ENCODE measurements at places on chromosomes 5 and 9.

DNA sequence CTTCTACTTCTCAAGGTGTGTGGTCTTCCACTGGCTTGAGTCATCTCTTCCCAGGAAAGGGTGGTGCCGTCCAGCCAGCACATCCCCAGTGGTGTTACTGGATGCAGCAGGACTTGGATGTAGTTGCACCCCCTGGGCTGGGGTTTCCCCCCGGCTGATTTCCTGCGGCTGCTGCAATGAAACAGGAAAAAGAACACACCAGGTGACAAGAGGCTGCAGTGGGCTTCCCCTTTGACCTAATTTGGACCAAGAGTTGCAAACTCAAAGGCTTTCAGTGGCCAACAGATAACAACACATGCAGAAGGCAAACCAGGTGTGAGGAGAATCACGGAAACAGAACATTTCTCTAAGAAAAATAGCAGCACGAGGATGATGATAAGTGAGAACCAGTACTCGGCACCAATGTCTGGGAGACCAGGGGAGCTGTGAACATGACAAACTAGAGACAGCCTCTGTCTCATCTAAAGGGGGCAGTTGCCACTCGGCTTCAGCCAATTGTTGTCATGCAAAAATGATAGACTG is 83.7 kb downstream of the PDE6A start:
- DNase-seq: peak; percentile 54

GRCh38 chr9:79883073-79883645 is 311.4 kb downstream of the TLE4 start:
- no peak for DNase-seq

DNA sequence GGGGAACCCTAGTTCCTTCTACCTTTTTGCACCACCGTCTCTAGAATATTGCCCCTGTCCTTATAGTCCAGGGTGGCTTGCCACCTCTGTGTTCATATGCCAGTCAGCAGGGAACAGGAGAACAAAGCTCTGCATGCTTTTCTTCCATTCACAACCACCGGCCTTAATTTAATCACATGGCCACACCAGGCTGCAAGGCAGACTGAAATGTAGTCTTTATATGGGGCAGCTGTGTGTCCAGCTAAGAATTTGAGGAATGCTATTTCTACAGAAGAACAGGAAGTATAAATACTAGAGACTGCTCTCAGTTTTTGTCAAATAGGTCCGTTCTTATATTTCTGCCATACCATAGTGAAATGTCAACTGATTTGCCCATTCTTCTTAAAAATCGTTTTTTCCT is 5.8 kb downstream of the C5orf22 start:
- no peak for DNase-seq

DNA sequence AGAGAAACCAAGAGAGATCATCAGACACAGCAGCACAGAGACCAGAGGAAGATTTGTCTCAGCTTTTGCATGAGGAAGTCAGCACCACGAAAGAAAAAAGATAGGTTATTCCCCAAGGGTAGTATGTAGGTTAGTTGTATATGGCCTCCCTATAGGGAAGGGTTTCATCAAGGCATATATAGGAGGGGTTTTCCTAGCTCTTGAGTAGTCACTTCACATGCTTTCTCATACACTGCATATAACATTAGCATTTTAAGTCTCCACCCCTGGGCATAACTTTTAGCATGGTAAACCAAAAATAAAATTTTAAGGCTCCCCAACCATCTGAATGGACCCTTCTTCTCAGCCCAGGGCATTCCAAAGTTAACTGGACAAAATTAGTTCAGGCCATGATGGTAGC is 1571.6 kb upstream of the ACO1 start:
- no peak for DNase-seq

GRCh38 chr5:56154732-56155484 is 78.2 kb downstream of the ANKRD55 start:
- no peak for DNase-seq

- peak; percentile 25 for DNase-seq
Measured at GRCh38 chr5:156475182-156476157, 148.5 kb downstream of the SGCD start.

DNA sequence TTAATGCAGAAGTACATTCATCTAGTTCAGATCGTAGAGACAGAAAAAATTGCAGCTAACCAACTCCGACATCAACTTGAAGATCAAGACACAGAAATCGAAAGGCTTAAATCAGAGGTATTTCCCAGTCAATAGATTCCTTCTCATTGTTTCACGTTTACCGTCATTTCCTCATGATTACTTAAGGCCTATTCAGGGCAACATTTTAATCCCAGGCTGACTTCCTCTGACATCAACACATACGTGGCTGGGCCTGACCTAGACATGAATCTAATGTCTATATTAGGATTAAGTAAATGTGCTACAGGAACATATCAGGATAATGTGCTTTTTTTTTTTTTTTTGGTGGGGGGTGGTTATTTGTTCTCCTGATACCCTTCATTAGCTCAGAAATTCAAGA is 107.9 kb downstream of the RASGRF2 start:
- no peak for DNase-seq

DNA sequence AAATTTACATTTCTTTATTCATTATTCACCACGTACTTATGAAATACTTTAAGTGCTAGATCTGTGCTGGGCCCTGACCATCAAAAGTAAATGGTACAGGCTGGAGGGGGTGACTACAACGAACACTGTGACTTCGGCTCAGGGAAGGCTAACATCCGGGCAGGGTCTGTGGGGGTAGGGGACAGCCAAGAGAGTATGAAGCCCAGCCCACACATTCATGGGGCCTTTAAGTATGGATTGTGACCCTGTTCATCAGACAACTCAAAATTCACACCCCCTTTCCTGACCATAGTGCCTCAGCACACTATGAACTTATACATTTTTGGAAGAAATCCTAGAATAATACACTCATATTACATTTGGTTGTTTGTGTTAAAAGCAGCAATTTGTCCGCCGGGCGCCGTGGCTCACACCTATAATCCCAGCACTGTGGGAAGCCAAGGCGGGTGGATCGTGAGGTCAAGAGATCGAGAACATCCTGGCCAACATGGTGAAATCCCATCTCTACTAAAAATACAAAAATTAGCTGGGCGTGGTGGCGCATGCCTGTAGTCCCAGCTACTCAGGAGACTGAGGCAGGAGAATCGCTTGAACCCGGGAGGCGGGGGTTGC is 33.3 kb downstream of the MORN5 start:
- DNase-seq: no peak

GRCh38 chr5:173792781-173793547 is 95.2 kb upstream of the CPEB4 start:
- no peak for DNase-seq

DNA sequence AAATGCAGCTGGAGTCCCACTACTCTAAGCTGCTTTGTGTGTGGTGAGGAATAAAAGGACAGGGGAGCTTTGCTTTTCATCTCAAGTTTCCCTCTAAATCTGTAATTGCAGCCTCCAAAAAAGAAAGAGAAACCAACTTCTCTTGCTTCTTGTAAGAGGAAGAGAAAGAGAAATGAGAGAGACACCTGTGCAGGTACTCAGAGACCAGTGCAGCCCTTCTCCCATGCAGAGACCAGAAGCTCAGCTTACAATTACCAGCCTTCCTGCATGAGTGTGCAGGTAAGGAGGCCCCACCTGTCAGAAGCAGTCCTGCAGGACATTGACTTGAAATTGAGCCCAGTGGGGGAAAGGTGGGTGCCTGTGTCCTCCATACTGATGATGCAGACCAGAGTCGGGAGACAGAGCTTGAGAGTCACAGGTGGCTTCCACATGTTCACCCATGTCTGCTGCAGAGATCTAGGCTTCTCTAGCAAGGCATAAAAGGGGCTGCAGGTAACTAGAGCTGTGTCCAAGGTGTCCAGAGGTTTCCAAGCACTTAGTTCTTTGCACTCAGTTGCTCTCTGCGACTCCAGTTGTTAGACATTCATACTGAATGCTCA is 15.3 kb upstream of the MED10 start:
- no peak for DNase-seq

DNA sequence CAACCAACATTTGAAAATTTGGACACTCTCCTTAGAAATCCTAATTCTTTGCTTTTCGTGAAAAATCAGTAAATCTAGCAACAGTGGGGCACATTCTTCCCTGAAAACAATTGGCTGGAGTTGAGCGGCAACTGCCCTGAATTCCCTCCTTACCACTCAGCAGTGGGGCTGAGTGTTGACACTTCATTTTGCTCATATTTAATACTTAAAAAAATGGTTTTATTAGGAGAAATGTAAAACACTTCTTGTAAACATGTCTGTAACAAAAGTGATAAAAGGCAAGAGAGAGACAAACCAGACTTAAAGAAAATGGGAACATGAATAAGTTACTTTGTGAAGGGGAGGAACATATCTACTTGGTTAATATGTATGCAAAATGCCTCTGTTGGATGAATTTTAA is 193.5 kb downstream of the CNTLN start:
- DNase-seq: no peak

- DNase-seq: no peak
Measured at GRCh38 chr9:112642126-112642525, 75.8 kb downstream of the INIP start.

DNA sequence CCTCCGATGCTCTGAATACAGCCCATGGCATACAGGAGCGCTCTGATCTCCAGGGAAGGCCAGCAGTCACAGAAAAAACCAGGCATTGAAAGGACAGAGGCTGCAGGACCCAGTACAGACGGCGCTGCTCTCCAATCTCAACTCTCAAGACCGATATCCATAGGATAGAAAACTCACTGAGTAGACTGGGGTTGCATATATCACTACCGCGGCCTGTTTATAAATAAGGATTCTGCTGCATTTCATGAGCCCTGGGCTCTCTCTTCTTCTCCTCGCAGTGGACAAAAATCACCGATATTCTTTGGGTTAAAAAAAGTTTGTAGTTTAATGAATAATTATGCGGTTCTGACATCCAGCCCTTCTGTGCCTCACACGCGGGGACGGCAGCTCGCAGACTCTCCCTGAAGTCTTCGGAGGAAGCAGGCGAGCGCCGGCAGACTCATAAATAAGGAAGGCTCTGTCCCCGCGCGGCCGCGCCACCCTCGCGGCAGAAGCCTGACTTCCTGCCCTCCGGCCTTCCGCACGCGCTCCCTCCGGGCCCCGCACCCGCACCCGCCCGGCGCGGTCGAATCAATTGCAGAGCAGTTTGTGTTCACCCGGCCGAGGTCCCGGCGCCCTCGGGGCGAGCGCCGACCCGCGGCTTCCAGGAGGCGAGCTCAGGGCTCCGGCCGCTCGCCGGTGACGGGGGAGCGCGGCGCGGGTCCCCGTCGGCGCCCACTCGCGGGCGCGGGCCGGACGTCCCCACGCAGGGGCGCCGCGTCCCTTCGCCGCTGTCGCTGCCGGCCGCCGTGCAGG is at the start of gene FAM78A:
Gene FAM78A, minus strand, starts transcription at position 417 of the 795 bp plus-strand sequence. Its CDS starts 331 bp downstream, at position 86.
- no peak for DNase-seq

DNA sequence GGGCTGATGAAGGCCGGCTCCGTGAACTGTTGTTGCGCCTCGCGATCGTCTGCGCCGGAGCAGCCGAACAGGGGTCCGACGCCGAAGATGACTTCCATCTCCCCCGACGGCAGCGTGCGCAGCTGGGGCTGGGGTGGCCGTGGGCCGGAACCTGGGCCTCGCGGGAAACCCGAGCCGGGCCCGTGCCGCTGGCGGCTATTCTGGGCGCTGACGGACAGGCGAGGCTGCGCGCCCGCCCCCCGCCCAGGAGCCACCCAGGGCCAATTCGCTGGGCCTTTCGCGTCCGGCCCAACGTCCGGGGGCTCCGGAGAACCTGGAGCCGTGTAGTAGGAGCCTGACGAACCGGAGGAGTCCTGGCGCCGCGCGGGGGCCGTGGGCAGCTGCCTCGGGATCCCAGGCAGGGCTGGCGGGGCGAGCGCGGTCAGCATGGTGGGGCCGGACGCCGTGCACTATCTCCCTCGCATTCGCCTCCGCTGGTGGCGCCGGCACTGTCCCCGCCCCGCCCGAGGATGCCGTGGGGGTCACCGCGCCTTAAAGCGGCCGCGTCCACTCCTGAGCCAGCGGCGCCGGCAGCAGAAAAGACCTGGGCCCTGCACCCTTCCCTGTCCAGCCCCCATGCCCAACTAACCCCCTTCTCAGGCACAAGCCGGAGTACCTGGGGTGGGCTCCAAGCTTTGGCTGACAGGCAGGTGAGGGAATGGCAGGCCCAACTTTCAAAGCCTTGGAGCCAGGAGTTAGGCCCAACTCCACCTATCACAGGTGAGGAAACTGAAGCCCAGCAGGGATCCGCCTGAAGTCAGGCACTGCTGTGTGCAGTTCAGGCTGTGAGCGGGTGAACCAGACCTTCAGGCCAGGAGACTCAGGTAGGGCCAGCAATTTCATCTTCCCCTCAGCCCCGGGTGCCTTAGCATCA is at the start of gene PROB1:
Gene PROB1, minus strand, starts transcription at position 451 of the 913 bp plus-strand sequence. Its CDS starts 23 bp downstream, at position 428.
- no peak for DNase-seq

DNA sequence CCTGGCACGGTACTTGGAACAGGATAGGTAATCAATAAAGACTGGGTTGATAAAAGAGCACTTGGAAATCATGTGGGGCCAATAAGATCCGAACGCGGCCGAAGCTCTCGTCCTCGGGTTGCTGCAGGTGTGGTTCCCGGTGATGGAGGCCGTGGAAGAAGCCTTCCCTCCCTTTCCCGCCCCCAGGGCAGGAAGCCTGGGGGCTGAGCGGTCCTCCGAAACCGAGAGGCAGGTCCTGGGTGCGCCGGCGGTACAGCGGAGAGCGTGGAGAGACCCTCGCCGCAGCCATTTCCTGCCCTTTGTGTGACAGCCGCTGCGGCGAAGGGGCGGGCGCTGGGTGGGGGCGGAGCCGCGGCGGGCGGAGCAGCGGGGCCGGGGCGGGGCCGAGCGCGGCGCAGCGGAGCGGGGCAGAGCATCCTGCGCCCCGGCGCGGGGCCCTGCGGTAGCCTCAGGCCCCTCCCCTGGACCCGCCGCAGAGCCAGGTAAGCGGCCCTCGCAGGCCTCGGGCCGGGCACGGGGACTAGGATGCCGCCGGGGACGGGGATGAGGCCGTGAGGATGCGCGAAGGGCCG is at the start of gene CYFIP2:
Gene CYFIP2, plus strand, starts transcription at position 410 of the 572 bp plus-strand sequence. CDS start 19,239 bp downstream, outside the sequence.
- DNase-seq: no peak

DNA sequence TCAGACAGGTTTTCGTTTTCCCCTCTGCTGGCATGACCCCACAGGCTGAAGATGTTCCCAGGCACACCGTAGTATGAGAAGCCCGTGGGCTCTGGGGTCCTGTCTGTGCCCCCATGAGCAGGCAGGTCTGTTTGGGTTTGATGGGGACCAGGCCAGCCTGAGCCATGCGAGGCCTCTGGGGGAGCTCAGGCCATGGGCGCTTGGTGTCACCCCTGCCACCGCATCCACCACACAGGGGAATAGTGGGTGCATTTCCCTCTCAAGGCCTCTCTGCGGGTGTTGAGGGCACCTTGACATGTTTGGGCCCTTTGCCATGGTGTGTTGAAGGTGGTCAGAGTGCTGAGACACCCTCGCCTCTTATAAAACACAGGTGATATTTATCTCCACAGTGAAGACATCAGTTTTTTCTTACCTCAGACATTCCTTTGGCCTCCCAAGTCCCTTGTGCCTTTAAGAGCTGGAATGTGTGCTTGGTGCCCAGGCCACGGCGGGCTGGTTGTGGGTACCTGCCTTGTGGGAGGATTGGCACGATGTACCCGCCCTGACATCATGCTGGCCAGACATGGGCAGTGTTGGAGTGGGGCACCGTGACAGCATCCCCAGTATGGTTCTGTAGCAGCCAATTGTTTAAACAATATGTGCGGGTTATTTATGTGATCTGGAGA is 68.3 kb downstream of the WNK2 start:
- DNase-seq: no peak
